Activated gamma-delta T cell (primary cell): ENCODE measurements at places on chromosomes 6 and 20.

GRCh38 chr6:116330511-116330910 lies 40.2 kb upstream of the DSE start:
- DNase-seq, result no peak

DNA sequence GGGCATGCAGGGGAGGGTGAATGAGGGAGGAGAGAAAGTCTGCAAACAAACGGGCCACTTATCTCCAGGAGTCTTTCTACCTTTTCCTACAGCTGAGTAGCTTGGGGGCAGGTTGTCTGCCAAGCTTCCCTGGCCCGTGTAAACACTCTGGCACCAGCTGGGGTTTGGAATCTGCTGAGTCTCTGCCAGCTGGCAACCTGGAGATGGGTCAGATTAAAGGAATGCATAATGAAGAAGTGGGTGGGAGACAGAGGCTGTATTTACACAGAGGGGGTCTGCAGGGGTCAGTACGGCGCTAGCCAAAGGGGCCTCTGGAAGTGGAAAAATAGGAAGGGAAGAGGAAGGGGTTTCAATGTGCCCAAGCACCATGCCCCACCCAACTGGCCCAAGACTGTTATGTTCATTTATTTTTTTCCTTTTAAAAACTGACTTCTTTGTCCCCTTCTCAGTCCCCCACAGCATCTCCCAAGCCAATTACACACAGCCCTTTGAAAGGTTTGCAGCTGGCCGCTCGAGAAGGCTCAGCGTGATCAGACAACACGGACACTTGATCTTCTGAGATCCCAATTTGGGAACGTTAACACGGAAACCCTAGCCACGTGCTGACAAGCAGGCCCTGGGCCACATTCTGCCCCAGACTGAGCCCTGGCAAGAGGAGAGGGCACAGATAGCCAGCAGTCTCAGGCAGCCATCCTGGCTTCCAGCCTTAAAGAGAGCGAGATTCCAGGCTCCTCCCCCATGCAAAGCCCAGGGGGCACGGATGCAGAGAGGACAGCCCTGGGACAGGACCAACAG lies 25.2 kb downstream of the TRAM2 start:
- no peak for DNase-seq

DNA sequence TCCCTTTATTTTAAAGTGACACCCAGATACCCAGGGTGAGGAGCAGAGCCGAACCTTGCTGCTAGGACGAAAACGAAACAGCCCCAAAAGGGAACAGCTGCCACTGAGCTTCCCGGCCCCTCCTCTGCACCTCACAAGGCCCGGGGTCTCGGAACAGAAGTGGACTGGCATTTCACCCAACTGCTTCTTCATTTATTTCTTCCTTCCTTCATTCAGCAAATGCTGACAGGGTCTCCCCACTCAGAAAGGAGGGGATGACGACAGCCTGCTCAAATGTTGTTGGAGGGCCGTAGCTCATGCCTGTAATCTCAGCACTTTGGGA lies 220.3 kb downstream of the PREX1 start:
- DNase-seq, result no peak

DNA sequence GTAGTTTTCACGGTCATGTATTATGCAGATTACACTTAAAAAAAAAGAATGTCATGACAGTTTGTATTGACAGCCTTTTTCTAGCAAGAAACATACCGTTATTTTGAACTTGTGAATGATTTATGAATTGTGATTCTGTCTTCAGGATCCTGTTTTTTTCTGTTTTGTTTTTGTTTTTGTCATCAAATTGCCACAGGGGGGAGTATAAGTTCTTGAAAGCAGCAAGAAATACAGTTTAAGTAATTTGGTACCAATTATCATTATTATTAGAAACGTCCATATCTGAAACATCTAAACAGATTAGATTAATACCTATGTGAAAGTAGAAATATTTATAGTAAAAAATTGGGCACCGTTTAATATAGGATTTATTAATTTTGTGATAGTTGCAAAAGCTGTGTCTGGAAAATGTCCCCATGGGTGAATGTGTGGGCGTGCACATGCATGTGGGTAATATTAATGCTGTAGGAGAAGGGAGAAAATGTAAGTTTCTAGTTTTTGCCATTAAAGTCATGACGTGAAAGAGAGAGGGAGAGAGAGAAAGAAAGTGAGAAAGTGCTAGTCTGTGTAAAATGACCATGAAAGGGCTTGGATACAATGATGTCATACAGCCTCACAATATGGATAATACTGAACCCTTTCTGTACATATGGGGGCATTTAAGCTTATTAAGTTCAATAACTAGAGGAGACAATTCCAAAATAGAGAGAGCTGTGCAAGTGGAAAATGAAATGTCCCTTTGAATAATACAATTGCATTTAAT lies 9.4 kb upstream of the CCN2 start:
- DNase-seq, result no peak

GRCh38 chr6:147868427-147869190 lies 360.1 kb downstream of the SAMD5 start:
- no peak for DNase-seq

DNA sequence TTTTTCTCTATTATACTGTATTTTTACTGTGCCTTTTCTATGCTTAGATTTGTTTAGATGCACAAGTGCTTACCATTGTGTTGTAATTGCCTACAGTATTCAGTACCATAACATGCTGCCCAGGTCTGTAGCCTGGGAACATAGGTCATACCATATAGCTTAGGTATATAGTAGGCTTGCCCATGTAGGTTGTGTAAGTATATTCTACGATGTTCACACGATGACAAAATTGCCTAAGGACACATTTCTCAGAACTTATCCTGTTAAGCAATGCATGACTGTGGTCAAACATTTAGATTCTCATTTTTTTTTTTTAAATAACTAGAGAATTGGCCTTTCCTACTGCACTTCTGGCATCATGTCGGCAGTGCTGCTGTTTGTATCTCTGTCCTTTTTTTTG lies 253.7 kb upstream of the SUPT3H start:
- no peak for DNase-seq

GRCh38 chr6:13462458-13463327 lies 24.7 kb downstream of the GFOD1 start:
- DNase-seq, result no peak
